CD4-positive, alpha-beta T cell (primary cell): ENCODE measurements at places on chromosomes 1 and 21. TPM values are rescaled to one million over a fixed set of nuclear protein-coding genes. Genes with fewer than 3 reads are reported as not detected.

CNN3 gene
- total RNA-seq: 1.1 TPM

KLHDC7A gene
- not detected for total RNA-seq

GRCh38 chr1:239814306-239814881, 277.3 kb upstream of the FMN2 start:
- no peak for DNase-seq

RBP7 gene
- total RNA-seq: not detected

DNA sequence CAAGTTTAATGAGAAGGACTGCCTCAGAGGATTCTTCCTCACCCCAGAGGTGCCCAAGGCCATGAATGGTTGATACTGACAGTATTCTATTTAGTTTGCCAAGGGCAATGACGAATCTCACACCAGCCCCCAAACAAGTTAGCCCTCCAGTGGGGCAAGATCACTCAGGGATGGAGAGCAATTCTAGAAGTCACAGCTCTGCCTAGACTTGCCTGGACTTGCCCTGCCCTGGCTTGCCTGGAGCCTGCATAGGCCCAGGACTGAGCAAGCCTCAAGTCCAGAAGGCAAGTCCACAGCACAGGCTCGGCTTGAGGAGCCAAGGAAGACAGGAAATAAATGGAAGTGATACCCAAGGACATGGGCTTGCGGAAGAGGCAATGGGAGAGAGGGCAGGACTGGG, 39.5 kb upstream of the RGS16 start:
- DNase-seq: no peak

CD52 gene
- 582 TPM for total RNA-seq

DNA sequence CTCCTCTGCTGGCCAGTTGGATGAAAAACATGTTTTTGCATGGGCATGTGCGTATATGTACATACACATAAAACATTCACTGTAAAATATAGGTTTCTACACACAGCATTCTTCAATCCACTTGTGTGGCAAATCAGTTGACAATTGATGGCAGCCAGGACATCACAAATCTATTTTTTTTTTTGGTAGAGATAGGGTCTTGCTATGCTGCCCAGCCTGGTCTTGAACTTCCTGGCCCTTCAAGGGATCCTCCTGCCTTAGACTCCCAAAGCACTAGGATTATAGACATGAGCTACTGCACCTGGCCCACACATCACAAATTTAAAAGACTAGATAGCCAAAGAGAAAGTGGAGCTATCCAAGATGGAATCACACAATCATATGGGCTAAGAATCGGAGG, 39.6 kb downstream of the ARHGEF11 start:
- no peak for DNase-seq

GRCh38 chr1:85274969-85275453, 1.4 kb downstream of the BCL10 start:
- DNase-seq: peak; percentile 33

GRCh38 chr1:156407344-156407743, 38.3 kb downstream of the RHBG start:
- no peak for DNase-seq

DNA sequence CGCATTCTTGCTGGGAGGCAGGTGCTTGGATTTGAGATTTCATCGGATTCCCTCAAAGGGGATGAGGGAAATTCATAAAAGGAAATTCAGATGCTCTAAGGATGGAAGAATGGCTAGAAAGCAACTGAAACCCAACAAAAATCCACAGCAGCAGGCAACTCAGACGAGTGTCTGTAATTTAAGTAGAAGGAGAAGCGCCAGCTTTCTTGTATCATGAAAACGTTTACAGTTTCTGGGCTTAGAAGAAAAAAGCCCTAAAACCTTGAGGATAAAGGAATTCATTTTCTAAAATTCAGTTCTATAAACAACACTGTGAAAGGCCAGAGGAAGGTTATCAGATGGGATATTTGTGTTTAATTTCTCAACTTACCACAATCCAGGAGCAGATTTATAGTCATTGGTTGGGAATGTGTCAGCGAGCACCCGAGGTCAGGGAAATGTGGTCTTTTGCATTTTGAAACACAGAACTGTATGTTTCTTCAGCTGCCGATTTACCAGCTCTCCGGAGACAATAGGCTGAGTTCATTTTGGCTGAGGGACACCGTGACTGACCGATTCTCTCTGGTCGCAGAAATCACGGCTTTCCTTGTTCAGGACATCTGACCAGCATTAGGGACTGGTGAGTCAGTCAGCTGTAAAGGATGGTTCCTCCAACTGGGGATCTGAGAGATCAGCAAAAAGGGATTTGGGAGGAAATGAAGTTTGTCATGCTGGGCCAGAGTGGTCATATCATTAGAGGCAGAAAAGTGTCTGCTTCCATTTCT, 111.6 kb upstream of the ERRFI1 start:
- no peak for DNase-seq

DNA sequence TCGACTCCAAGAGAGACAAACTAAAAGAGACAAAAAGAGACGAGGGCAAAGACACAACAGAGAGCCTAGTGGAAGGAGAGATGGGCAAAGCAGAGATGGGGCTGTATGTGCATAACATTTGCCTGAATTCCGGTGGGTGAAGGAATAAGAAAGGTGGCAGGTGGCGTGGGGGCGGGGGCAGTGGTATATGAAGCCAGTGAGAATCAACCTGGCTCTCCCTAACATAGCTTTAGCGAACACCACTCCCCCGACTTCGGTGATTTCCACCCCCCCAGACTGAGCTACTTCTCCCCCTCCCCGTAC, 1.1 kb downstream of the INKA2 start:
- DNase-seq: no peak
